ENCODE measurements at places on chromosomes 11 and 22. TPM values are rescaled to one million over a fixed set of nuclear protein-coding genes. Genes with fewer than 3 reads are reported as not detected.

The OR8G5 gene
- not detected for total RNA-seq

The SLC22A8 gene
- total RNA-seq: not detected

The MYBPC3 gene
- total RNA-seq: not detected

DNA sequence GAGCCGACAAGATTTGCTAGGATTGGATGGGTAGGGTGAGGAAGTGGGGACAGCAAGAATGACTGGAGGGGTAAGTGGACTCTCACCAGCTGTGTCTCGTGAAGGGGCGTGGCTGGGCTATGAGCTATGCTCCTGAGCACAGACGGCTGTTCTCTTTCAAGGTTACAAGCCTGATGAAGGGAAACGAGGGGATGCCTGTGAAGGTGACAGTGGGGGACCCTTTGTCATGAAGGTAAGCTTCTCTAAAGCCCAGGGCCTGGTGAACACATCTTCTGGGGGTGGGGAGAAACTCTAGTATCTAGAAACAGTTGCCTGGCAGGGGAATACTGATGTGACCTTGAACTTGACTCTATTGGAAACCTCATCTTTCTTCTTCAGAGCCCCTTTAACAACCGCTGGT lies 19.9 kb downstream of the F2 start:
- H3K27me3 ChIP-seq: no peaks in the 10 kb centered on the region
- no peak overlapping the region for H3K4me3 ChIP-seq
- H3K36me3 ChIP-seq: no peaks in the 10 kb centered on the region
- no peak for DNase-seq
- peaks cover 1% of the 10 kb centered on the region for H3K4me1 ChIP-seq

DNA sequence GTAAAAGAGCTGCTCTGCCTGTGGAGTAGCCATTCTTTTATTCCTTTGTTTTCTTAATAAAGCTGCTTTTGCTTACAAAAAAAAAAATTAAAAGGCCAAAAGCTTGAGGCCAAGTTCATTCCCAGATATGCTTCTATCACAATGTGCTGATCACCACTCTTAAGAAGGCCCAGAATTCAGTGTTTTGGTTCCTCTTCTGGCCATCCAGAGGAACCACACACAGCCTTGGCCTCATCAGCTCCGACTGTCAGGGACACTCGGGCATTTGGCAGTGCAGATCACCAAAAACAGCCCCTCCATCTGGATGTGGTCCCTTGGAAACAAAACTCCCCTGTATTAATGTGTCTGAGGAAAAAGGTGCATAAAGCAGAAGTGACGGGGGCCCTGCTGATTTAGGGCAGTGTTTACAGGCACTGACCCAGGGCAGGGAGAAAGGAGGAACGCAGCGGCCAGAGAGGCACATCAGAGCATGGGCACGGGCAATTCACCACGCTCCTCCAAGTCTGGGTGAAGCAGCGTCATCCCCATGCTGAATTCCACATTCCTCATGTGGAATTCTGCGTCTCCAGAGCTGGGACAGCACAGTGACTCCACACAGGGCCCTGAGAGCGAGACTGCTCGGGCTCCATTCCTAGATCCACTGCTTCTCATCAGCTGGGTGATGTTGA lies 17.7 kb downstream of the POLDIP3 start:
- H3K27ac ChIP-seq: peak overlapping the region; percentile 3
- H3K36me3 ChIP-seq: no peaks in the 10 kb centered on the region
- no peak for DNase-seq
- H3K4me3 ChIP-seq: no peak overlapping the region

- H3K27me3 ChIP-seq: no peaks in the 10 kb centered on the region
- H3K4me1 ChIP-seq: no peaks in the 10 kb centered on the region
- DNase-seq: no peak
- no peaks in the 10 kb centered on the region for H3K36me3 ChIP-seq
- H3K4me3 ChIP-seq: no peak overlapping the region
Observed at GRCh38 chr11:22749536-22749935, 80.1 kb downstream of the SVIP start.

GRCh38 chr11:122734848-122735496 lies 79.5 kb downstream of the UBASH3B start:
- no peaks in the 10 kb centered on the region for H3K27me3 ChIP-seq
- H3K27ac ChIP-seq: no peak overlapping the region
- no peak for DNase-seq
- H3K4me1 ChIP-seq: no peaks in the 10 kb centered on the region
- no peak overlapping the region for H3K4me3 ChIP-seq
- H3K36me3 ChIP-seq: no peaks in the 10 kb centered on the region

DNA sequence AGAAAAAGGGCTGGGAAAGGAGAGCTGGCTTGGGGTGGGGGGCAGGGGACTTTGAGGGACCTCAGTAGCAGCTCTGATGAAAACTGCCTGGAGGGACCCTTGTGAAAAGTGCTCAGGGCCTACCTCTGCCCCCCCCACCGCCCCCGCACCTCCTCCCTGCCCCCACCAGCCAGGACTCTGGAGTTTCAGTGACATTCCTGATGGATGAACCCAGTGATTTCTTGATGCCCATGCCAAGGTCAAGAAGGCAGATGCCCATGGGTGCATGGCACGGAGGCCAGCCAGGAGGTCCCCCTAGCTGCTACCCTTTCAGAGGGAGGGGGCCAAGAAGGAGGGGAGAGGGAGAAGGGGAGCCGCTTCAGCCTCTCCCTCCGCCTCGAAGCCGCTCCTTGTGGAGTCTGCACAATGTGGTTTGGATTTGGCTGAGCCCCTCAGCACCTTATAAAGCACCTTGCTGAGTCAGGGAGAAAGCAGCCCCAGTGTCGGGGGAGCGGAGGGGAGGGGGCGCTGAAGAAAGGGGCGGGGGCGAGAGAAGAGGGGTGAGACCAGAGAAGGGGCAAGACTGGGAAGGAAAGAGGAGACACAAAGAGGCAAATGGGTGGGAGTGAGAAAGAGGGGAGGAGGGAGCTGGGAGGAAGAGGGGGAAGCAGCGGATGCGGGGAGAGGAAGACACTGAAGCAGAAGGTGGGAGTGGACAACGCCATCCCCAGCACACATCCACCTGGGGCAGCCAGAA lies 2.1 kb upstream of the CLCF1 start:
- no peak overlapping the region for H3K27ac ChIP-seq
- DNase-seq: no peak
- peaks cover 22% of the 10 kb centered on the region for H3K4me1 ChIP-seq
- no peaks in the 10 kb centered on the region for H3K27me3 ChIP-seq

DNA sequence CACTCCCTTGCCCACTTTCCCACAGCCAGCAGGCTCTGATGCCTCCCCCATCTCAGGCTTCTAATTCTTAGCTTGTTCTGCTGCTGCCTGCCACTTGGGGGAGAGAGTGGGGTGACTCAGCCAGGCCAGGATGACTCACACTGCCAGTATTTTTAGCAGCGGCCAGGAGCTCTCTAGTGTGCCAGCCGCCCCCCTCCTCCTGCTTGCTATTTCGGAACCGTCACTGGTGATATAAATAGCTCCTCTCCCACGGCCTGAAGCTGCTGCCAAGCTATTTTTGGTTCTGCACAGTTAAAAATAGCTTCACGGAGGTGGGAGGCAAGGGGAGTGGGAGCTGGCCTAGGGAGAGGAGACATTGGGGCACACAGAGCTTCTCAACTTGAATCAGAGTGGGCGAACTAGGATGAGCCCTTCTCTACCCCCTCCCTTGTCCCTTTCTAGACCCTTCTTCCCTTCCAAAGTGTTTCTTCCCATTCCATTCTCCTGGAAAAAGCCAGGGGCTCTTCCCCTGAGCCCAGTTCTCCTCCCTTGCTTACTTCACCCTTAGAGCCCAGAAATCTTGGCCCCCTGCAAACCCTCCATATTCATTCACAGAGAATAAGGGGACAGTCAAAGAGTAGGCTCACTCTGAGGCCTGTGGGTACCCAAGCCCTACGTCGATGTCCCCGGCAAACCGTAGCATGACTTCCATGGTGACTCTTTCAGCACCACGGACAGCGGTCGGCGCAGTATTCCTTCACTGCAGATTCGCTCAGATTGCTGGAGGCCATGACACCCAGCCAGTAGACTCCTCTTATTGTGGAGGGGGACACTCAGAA lies 2.5 kb upstream of the NPAS4 start:
- H3K36me3 ChIP-seq: no peaks in the 10 kb centered on the region
- peak; percentile 68 for DNase-seq
- H3K27me3 ChIP-seq: no peaks in the 10 kb centered on the region
- H3K4me1 ChIP-seq: peaks cover 7% of the 10 kb centered on the region

DNA sequence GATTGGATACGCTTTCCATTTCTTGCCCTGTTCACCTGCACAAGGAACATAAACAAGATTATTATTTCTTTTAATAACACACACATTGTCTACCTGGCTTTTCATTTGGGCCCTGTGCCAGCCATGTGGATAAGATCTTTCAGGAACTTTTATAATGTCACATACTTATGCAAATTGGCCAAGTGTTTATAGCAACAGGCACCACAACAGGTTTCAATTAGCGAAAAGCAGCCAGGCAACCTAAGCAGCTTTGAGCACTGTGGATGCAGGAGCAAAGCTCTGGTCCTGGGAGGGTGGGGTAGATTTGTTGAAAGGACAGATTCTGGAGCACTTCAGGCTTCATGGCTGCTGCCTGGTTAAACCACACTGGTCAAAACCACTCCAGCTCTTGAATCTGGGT lies 217.4 kb downstream of the BARX2 start:
- H3K27ac ChIP-seq: no peak overlapping the region
- no peaks in the 10 kb centered on the region for H3K27me3 ChIP-seq
- no peak for DNase-seq
- no peak overlapping the region for H3K4me3 ChIP-seq

- DNase-seq: no peak
- H3K36me3 ChIP-seq: no peaks in the 10 kb centered on the region
- no peak overlapping the region for H3K4me3 ChIP-seq
- no peak overlapping the region for H3K27ac ChIP-seq
Observed at GRCh38 chr22:45966895-45967365, 10.0 kb downstream of the WNT7B start.

DNA sequence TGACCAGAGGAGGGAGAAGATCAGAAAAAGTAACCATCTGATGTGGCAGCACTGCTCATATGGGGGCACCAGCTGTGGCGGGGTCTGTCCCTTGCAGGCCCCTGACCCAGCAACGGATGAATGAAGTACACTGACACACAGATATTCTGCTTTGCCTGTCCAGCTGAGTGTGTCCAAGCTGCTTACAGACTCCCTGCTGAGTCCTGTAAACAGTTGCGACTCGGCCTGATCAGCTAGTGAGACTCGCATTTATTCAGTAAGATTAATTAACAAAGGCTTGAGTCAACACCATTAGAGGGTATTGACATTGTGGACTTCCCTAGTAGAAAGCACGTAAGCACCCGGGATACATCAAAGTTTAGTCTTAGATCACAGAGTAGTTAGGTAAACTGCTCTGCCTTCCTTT lies 15.3 kb upstream of the OR10D3 start:
- no peaks in the 10 kb centered on the region for H3K27me3 ChIP-seq
- no peaks in the 10 kb centered on the region for H3K36me3 ChIP-seq
- H3K4me3 ChIP-seq: no peak overlapping the region

GRCh38 chr11:20303391-20303965 lies 60.0 kb upstream of the HTATIP2 start:
- H3K4me3 ChIP-seq: no peak overlapping the region
- no peak for DNase-seq
- H3K4me1 ChIP-seq: no peaks in the 10 kb centered on the region
- H3K36me3 ChIP-seq: no peaks in the 10 kb centered on the region
- no peaks in the 10 kb centered on the region for H3K27me3 ChIP-seq

- H3K27me3 ChIP-seq: no peaks in the 10 kb centered on the region
- peaks cover 11% of the 10 kb centered on the region for H3K4me1 ChIP-seq
- DNase-seq: no peak
- no peak overlapping the region for H3K27ac ChIP-seq
- no peaks in the 10 kb centered on the region for H3K36me3 ChIP-seq
Observed at GRCh38 chr22:46574993-46575910, 37.8 kb upstream of the CELSR1 start.

GRCh38 chr22:37109242-37109917 lies at the start of gene TMPRSS6:
Gene TMPRSS6, minus strand, starts transcription at chr22:37109713. Its CDS starts 6,296 bp downstream, at chr22:37103417.
- no peaks in the 10 kb centered on the region for H3K36me3 ChIP-seq
- DNase-seq: no peak
- no peaks in the 10 kb centered on the region for H3K27me3 ChIP-seq
- H3K4me1 ChIP-seq: no peaks in the 10 kb centered on the region

DNA sequence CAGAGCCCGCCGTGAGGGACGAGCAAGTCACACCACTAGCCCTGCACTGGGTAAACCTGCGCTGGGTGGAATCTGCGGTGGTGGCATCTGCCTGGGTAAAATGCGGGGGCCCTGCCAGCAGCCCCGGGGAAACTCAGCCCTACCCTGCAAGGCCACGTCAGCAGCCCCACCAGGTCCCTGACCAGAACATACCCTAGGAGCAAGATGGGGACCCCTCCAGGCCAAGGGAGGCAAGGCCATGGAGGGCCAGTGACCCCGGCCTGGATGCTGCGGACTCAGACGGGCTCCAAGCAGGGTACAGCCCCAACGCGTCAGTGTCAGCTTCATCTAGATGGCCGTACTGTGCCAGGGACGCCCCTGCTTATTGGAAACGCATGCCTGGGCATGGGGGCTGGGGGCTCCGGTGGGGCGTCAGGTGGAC lies 26.3 kb downstream of the TOLLIP start:
- no peaks in the 10 kb centered on the region for H3K27me3 ChIP-seq
- no peak overlapping the region for H3K27ac ChIP-seq
- no peak for DNase-seq
- H3K4me1 ChIP-seq: no peaks in the 10 kb centered on the region
- H3K36me3 ChIP-seq: no peaks in the 10 kb centered on the region

- peaks cover 50% of the 10 kb centered on the region for H3K4me1 ChIP-seq
- DNase-seq: peak; percentile 87
- no peak overlapping the region for H3K4me3 ChIP-seq
- no peaks in the 10 kb centered on the region for H3K27me3 ChIP-seq
- H3K27ac ChIP-seq: peak overlapping the region; percentile 78
Observed at GRCh38 chr22:37752189-37753087, 55.3 kb upstream of the GCAT start.

DNA sequence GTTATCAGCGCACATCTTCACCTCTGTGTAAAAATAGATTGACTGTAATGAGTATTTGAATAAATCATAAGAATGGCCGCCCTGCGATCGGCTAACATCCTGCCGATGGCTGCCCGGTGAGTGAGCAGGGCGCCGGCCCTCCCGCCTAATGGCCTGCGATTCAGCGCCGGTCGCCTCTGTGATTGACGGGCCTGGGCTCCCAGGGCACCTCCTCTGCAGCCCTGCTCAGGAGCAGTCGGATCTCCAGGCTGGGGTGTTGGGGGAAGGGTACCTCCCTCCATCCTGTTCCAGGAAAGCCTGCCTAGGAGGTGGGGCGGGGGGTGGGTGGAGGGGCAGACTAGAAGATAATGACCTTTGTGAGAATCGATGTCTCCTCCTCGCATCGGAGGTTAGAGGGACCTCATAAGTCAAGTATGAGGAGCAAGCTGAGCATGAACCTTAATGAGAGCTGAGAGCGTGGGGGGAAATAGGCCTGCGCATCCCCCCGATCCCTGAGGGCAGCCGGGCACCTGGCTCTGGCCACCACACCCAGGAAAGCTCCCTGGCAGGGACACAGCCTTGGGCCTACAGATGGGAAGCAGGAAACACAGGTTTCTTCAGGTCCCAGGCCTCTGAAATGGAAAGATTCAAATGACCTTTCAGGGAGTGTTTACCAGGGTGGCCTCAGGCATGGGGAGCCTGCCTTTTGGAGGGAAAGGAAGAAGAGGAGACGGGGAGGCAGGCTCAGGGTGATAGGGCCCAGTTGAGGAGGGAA lies 71.7 kb downstream of the PKNOX2 start:
- H3K36me3 ChIP-seq: no peaks in the 10 kb centered on the region
- DNase-seq: no peak

GRCh38 chr11:67083786-67084366 lies 27.2 kb downstream of the RHOD start:
- H3K4me3 ChIP-seq: no peak overlapping the region
- no peaks in the 10 kb centered on the region for H3K27me3 ChIP-seq
- H3K27ac ChIP-seq: no peak overlapping the region

- H3K4me3 ChIP-seq: no peak overlapping the region
- no peak for DNase-seq
- H3K27ac ChIP-seq: no peak overlapping the region
Observed at GRCh38 chr11:42524534-42525227, 787.1 kb upstream of the API5 start.

- DNase-seq: no peak
- no peaks in the 10 kb centered on the region for H3K36me3 ChIP-seq
- peaks cover 5% of the 10 kb centered on the region for H3K4me1 ChIP-seq
Observed at GRCh38 chr11:76797341-76798201, 14.4 kb downstream of the TSKU start.
